ENCODE measurements at places on chromosomes 16 and 17. TPM values are rescaled to one million over a fixed set of nuclear protein-coding genes. Genes with fewer than 3 reads are reported as not detected.
A peak's percentile ranks its signal among the peaks of the same experiment; 100 is the strongest.

DNA sequence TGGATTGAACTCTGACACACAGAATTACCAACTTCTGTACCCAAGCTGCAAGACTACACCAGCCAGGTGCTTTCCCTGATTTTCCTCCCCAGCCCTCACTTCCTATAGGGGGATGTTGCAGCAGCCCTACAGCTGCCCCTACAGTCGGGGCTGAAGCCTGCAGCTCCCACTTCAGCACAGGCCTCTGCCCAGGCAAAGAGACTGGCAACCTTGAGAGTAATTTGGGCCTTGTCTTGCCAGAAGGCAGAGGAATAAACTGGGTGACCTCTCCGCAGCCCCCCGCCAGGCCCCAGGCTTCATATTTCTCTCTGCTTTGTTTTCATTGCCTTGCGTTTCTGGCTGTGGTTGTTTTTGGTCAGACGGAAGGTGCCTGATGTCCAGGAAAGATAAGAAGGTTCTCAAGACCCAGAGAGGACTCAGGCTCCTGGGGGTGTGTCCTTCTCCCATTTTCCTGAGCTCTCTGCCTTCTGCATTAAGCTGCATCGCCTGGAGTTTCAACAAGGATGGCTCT, 32.0 kb downstream of the SLC6A4 start:
- DNase-seq = no peak

- peak; percentile 6 for DNase-seq
These were observed 193.2 kb upstream of the MYOCD start for GRCh38 chr17:12472252-12473173.

- no peak for DNase-seq
These were observed 56.3 kb downstream of the ABCC12 start for GRCh38 chr16:48099455-48099854.

GRCh38 chr17:79340333-79341221, 266.0 kb downstream of the ENGASE start:
- no peak for DNase-seq

- DNase-seq = no peak
These were observed at the start of gene KRT31 for GRCh38 chr17:41396996-41397660. Gene KRT31, minus strand, starts transcription at chr17:41397608. Its CDS starts 69 bp downstream, at chr17:41397539.

Gene BCAR1
- total RNA-seq = 47.3 TPM

- no peak for DNase-seq
These were observed 45.7 kb upstream of the KPNB1 start for GRCh38 chr17:47603830-47604597.

GRCh38 chr16:20940871-20941635, 40.5 kb downstream of the LYRM1 start:
- no peak for DNase-seq

DNA sequence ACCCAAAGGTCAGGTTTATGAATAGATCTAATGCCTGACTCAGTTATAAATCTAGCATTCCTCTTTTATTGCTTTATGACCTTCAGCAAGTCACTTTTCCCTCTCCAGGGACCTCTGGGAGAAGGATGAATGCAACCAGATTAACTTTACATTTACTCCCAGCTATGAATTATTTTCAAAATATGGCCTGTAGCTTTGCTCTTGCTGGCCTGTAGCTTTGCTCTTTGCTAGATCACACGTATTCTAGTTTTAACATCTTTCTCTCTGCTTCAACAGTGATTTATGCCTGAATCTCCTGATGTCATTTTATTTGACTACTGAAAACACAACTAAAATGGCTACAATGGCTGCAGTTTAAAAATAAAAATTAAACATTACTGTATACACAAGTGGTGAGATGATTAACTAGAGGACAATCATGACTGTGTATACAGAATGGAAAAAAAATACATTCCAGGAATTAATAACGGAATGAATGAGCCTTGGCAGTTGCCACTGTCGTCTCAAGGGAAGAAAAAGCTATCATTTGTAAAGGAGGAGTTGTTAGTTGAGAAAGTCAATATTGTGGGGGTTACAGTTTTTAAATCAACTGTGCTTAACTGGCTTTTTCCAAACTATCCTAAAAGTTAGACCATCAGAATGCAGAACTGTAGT, 434.5 kb upstream of the GOT2 start:
- DNase-seq = no peak

DNA sequence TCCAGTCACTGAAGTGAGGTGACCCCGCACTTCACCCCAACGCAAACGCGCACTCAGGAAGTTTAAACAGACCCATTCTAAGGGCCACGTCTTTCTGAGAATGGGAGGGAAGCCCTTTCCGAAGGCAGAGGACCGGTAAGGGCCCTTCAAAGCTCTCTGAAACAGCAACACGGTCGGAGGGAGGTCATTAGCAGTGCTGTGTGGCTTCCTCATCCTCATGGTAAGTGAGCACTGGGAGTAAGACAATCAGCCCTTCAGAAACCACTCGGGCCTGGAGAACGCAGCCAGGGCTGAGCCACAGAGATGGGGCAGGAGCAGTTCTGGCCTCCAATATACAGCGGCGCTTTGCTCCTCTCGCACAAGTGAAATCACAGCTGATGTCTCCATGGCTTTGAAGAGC, 23.7 kb downstream of the SRL start:
- DNase-seq = no peak

Gene E4F1
- total RNA-seq = 20.1 TPM

DNA sequence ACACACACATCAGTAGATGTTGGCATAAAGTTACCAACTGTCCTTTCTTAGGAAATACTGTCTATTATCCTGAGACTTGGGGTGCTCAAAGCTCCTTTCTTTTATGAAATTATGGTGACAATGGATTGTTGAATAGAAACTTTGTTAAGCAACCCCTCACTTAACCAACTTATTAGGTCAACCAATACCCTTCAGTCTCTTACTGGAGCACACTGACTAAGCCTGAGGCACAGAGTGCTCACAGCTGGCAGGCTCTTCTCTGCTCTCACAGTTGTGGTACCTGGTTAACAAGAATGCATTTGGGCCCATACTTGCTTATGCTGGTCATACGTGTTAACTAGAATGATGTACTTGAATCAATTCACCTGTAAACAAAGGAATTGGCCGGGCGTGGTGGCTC, 24.8 kb downstream of the CD300LF start:
- DNase-seq = no peak

Gene CRYBA1
- total RNA-seq = not detected

Gene ARL5C
- total RNA-seq = not detected

GRCh38 chr17:80413771-80414507, 1.0 kb upstream of the ENDOV start:
- no peak for DNase-seq

DNA sequence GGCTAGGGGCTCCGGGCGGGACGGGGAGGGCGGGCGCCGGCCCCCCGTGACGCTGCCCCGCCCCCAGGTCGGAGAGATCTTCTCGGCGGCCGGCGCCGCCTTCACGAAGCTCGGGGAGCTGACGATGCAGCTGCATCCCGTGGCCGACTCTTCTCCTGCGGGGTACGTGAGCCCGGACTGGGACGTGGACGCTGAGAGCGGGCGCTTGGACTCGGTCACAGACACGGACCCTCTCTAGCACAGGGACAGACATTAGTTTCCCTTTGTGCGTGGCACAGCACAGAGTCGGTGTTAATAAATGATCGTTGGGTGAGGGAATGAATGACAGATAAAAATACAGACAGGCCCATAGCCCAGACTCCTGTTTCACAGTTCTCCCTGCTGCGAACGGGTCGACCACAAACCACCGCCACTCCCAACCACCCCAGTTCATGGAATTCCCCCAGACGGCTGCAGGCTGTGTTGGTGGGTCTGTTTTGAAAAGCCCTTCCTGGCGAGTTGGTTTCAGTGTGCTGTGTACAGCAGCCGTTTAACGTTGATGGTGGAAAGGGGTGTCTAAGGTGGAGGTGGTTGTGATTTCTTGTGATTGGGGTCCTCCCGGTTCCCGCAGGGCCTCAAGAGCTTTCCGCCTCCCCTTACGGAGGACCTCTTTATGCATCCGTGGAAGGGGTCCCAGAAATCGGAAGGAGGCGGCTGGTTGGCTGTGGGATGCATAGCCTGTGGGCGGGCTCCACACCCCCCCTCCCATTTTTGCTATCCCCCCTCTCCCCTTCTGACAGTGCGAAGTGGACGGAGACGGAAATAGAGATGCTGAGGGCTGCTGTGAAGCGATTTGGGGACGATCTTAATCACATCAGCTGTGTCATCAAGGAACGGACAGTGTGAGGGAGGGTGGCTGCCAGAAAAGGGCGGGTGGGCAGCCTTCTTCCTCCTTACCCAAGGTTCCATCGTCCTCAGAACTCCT, 2.9 kb downstream of the RNASEK start:
- DNase-seq = peak; percentile 67

Gene SLC16A11
- not detected for total RNA-seq

DNA sequence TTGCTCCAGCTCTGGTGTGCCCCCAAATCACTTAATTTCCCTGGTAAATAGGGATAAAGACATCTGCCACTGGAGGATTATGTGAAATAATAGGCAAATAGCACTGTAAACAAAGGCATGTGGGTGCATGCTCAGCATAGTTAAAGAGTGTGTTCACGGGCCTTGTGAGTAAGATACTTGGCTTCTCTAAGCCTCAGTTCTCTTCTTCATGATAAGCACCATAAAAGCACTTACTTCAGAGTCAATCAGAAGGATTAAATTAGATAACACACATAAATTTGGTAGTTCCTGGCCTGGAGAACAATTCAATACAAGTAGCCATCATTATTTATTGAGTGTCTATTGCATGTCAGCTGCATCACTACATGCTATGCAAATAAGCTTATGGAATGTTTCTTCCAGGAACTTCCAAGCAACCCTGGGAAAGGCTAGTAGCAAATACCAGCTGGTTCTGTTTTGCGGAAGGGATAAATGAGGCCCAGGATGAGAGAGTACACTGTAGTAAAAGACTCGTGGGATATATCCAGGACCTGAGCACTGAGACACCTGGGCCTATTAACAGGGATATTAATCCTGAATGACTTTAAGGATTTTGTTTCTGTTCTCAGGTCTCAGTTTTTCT, 14.5 kb downstream of the CCL11 start:
- peak; percentile 55 for DNase-seq

DNA sequence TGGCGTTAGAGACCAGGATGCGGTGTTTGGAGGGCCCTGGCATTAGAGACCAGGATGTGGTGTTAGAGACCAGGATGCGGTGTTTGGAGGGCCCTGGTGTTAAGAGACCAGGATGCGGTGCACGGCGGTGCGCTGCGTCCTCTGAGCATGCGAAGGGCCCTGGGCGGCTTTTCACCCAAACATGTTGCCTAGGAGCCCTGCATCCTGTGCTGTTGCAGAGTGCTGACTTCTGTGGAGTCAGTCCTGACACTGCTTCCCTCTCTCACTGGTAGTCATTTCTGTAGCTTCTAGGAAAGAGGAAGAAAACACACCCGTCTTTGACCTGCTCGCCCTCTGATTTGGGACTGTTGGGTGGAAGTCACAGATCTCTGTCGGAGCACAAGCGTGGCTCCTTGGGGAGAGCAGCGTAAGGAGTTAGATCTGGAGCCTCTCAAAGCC, 141.2 kb downstream of the LAT start:
- no peak for DNase-seq

Gene BOLA2B
- total RNA-seq = 526 TPM

DNA sequence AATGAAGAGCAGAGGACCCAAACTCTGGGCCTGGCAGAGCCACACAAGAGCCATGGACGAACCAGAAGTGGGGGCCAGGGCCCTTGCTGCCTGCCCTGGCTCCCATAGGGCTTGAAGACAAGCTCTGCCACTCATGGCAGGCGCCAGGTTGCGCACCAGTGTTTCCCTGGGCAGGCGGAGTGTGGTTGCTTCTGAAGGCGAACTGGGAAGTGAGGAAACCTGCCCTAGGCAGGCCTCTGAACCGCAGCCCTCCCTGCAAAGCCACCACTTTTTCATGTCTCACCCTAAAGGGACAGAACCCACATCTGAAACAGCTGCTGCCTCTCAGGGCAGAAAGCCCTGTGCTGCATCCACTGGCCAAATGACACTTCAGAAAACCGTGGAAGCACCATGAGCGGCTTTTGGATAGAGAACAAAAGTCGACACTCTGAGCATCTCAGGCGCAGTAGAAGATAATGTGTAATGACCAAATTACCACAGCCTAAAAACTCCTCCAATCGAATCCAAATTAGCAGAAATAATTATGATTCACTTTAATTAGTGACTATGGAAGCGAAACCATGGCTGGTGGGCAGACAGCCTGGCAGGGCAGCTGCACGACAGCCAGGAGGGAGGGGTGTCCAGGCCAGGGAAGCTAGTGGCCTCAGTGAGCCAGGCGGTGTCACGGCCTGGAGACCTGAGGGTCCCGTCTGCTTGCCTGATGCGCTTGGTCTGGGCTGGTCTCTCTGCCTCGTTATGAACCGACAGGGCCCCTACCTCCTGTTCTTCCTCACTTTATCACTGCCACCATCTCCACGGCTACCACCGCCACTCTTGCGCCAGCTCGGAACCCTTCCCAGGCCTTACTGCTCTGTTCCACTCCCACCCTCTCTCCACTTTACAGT, 59.1 kb downstream of the PRMT7 start:
- peak; percentile 18 for DNase-seq

- no peak for DNase-seq
These were observed 9.1 kb downstream of the RCVRN start for GRCh38 chr17:9895923-9896322.

- no peak for DNase-seq
These were observed 78.4 kb downstream of the NT5M start for GRCh38 chr17:17381446-17382064.
